ENCODE measurements at places on chromosomes 1 and 21. TPM values are rescaled to one million over a fixed set of nuclear protein-coding genes. Genes with fewer than 3 reads are reported as not detected.

DNA sequence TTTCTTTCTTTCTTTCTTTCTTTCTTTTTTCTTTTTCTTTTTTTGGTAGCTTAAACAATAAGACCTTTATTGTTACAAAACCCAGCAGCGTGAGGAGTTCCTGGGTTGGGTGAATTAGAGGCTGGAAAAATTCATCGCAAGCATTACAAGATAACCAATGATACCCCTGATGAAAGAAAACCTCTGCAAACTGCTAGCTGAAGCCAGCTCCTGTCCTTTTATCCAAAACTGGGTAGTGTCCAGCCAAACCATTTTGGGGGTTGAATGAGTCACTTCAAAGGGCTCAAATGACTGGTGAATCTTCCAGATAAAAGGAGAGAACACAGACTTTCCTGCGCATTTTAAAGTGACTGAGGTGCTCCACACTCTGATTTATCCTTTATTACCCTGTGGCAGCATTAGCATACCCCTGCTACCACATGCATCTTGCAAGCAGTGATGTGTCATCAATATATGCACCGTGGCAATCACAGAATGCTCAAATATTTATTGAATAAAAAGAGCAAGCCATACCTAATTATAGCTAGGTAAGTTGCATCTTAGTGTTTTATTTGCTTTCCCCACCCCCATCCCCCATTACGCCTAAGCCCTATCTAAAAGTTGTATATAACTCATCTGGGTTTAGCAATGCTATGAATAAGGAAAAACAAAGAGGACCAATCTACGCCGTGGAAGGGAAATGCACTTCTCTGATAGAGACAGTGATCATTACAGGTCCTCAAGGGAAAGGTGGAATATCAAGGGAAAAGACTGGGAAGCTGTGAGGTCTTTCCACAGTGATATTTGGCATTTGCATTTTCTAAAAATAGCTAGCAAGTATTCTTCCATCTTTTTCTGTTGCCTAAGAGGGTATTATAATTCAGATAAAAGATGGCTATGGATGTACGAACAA is 32.4 kb upstream of the CEP350 start:
- H3K4me3 ChIP-seq, result no peak overlapping the region
- H3K4me1 ChIP-seq, result peaks cover 7% of the 10 kb centered on the region
- peaks cover 11% of the 10 kb centered on the region for H3K36me3 ChIP-seq

DNA sequence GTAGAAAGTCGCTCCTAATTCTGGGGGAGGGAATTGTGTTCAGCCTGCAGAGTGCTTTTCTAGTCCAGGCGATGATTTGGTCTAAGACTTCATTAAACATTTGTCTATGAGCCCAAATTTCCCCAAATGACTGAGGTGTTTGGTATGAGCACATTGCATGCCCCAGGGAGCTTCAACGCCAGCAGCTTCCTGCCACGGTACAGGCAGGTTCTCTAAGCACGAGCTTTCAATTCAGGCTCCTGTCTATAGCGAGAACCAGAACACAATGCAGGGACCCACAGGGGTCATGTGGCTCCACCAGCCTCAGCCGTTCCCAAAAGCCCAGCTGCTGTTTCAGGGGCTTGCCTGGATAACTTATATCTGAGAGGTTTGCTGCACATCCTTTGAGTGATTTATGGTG is 34.1 kb upstream of the H6PD start:
- no peak overlapping the region for H3K27ac ChIP-seq
- H3K36me3 ChIP-seq, result no peaks in the 10 kb centered on the region
- DNase-seq, result no peak
- H3K4me3 ChIP-seq, result no peak overlapping the region
- H3K27me3 ChIP-seq, result peaks cover 53% of the 10 kb centered on the region

DNA sequence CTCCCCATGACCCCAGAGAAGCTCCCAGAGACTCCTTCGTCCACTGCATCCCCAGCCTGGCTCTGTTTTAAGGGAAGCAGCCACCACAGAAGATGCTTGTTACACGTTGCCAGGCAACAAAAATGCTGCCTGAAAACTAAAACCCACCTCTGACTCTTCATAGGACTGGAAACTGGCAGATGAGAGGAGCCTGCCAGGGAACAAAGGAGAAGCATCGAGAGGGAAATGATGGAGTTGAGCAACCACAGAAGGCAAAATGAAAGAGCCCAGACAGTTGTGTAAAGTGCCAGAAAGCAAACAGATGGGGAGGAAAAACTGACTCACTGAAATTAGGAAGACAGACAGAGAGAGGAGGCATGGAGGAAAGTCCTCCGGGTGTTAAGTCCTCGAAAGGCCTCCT is 118.4 kb downstream of the KCNN3 start:
- H3K4me1 ChIP-seq, result no peaks in the 10 kb centered on the region
- DNase-seq, result no peak
- H3K27ac ChIP-seq, result no peak overlapping the region
- no peaks in the 10 kb centered on the region for H3K27me3 ChIP-seq
- no peaks in the 10 kb centered on the region for H3K36me3 ChIP-seq

DNA sequence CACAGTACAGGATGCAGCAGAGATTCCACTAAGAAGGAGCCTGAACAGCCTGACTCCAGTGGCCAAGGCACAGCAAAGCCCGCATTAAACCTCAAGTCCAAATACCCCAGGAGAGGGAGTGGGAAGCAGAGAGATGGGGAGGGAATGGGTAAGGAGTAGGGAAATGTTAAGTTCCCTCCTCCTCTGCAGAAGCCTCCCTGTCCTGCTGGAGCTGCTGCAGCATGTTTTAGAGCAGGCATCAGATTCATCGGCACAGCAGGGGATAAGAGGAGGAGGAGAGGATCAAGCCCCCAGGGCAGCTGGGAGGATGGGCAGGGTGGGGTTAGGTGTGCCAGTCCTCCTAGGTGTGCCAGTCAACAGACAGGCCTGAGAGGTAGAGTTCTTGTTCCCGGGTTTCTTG is 709.7 kb downstream of the PTPRU start:
- no peaks in the 10 kb centered on the region for H3K27me3 ChIP-seq
- H3K4me3 ChIP-seq, result no peak overlapping the region
- H3K27ac ChIP-seq, result no peak overlapping the region
- H3K36me3 ChIP-seq, result no peaks in the 10 kb centered on the region

- H3K4me3 ChIP-seq, result no peak overlapping the region
- H3K27ac ChIP-seq, result no peak overlapping the region
- no peak for DNase-seq
- H3K4me1 ChIP-seq, result peaks cover 6% of the 10 kb centered on the region
- H3K27me3 ChIP-seq, result no peaks in the 10 kb centered on the region
Observed at GRCh38 chr1:153570874-153571273, 5.2 kb upstream of the S100A2 start.

DNA sequence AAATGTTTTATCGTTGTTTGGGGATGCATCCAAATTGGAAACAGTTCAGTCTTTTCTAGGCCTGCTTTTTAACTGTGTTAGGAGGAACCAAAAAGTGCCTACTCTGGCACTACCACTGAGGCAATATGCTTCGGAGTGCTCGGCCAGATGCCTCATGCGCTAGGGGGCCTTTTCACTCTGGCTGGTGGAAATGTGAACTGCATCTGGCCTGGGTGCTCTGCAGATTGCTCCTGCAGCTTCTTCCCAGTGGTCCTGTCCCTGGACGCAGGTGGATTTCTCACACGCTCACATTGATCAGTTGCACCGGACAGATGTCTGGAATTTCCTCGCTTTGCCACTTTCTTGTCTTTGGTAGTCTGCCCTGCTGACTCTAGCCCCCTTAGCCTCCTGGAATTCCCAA is 330.2 kb upstream of the FMN2 start:
- H3K36me3 ChIP-seq, result no peaks in the 10 kb centered on the region
- DNase-seq, result no peak
- no peaks in the 10 kb centered on the region for H3K4me1 ChIP-seq
- H3K27ac ChIP-seq, result no peak overlapping the region

- H3K36me3 ChIP-seq, result no peaks in the 10 kb centered on the region
- H3K4me3 ChIP-seq, result no peak overlapping the region
- H3K27ac ChIP-seq, result no peak overlapping the region
- no peak for DNase-seq
- H3K27me3 ChIP-seq, result no peaks in the 10 kb centered on the region
- H3K4me1 ChIP-seq, result peaks cover 7% of the 10 kb centered on the region
Observed at GRCh38 chr1:61287734-61288133, 205.4 kb downstream of the NFIA start.

DNA sequence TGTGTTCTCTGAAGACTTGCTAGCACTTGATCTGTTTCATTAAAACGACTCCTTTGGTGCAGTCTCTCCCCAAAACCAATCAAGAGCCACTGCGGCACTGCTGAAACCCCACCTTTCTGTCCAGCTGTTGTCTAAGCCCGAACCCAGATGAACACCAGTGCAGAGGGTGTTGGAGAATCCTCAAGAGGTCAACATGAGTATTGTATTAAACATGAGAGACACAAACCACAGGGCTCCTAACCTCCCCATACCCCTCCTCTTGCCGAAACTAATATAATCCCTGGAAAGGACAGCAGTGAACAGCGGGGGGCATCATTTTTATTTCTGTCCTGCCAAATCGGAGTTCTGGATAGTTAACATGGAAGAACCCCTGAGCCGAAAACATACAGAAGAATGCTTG is 333.9 kb downstream of the CAMTA1 start:
- no peak overlapping the region for H3K27ac ChIP-seq
- peaks cover 8% of the 10 kb centered on the region for H3K36me3 ChIP-seq
- no peaks in the 10 kb centered on the region for H3K4me1 ChIP-seq
- no peak overlapping the region for H3K4me3 ChIP-seq
- no peaks in the 10 kb centered on the region for H3K27me3 ChIP-seq
- DNase-seq, result no peak

DNA sequence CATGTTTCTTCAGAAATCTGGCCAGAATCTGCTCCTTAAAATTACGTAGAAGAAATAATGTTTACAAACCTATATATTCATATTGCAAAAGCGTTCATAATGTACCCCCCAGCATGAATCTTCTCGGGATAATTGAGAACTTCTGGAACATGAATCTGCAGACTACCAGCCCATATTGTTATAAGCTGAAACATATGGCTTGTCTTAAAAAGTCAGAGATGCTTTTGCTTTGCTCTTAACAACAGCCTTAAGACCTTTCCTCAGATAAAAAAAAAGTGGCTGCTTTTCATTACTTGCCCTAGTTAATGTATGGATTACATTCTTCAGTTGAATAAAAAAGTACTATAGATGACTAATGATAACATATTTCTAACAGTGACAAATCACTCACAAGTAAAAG is 15.0 kb upstream of the ZZZ3 start:
- peaks cover 7% of the 10 kb centered on the region for H3K36me3 ChIP-seq
- H3K4me3 ChIP-seq, result no peak overlapping the region
- H3K4me1 ChIP-seq, result no peaks in the 10 kb centered on the region

DNA sequence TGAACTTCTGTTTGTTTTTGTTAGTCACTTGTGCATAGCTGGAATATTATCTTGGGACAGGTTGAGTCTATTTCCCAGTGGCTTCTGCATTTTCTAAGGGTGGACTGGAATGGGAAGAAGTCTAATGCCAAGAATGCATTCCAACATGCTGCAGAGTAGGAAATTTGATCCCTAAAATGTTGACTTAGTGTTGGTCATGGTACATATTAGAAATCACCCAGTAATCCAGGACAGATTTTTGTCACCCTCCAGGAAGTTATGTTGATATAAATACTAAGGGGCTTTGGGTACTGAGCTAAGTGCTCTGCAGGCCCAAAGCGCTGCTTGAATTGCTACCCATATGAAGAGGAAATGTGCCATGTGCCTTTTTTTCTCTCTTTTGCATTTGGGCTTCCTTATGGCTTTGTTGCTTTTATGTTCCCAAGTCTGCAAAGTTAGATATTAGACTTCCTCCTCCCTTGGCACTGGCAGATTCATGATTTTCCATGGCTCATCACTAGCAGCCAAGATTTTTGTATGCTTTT is 10.0 kb downstream of the ARID1A start:
- no peak overlapping the region for H3K27ac ChIP-seq
- 0 out of 3 replicates have a peak overlapping the region, but pooled peaks have one; percentile 9 for H3K4me3 ChIP-seq
- no peaks in the 10 kb centered on the region for H3K27me3 ChIP-seq
- H3K36me3 ChIP-seq, result peaks cover 28% of the 10 kb centered on the region
- peaks cover 13% of the 10 kb centered on the region for H3K4me1 ChIP-seq

- no peaks in the 10 kb centered on the region for H3K36me3 ChIP-seq
- no peak overlapping the region for H3K4me3 ChIP-seq
- H3K4me1 ChIP-seq, result no peaks in the 10 kb centered on the region
- DNase-seq, result no peak
- no peaks in the 10 kb centered on the region for H3K27me3 ChIP-seq
- H3K27ac ChIP-seq, result no peak overlapping the region
Observed at GRCh38 chr1:204417074-204417997, 5.7 kb upstream of the PPP1R15B start.

DNA sequence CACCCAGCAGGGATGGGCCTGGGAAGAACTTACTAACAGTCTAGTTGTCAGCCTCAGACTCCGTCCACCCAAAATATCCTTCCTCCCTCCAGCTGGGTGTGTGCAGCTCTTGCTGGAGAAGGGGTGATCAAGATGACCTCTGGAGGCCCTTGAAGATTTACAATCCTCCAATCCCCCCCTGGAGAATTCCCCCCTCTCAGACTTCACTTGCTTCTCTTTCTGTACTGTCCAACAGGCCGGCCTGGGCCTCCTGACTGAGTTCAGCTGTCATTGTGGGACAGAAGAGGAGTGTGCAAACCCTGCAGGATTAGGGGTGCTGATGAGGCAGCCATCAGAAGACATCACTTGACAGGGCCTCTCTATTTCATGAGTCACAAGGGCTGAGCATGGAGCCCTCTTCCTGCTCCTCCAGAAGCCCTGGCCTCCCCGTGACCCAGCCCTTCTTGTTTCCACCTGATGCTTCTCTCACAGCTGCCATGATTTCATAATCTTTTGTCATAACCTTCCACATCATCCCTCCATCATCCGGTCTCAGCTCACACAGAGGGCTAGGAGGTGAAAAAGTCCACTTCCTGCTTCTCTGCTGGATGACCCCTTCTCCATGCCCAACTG is 17.5 kb upstream of the IGFN1 start:
- H3K27ac ChIP-seq, result no peak overlapping the region
- no peak overlapping the region for H3K4me3 ChIP-seq
- no peaks in the 10 kb centered on the region for H3K36me3 ChIP-seq

Gene BTBD19
- 1.9 TPM for total RNA-seq

Gene HMGCS2
- total RNA-seq, result not detected

Gene ITPKB
- 4.0 TPM for total RNA-seq

Gene TMEM222
- total RNA-seq, result 36.8 TPM

Gene ZBED6
- 13.1 TPM for total RNA-seq

Gene CSMD2
- total RNA-seq, result 5.2 TPM

Gene HSD17B7
- total RNA-seq, result 26.8 TPM

Gene SPATA21
- 0.07 TPM for total RNA-seq

Gene SLC2A1
- total RNA-seq, result 187 TPM

Measured in H9 (cell line).